ENCODE measurements at places on chromosomes 13 and 19. TPM values are rescaled to one million over a fixed set of nuclear protein-coding genes. Genes with fewer than 3 reads are reported as not detected.

DNA sequence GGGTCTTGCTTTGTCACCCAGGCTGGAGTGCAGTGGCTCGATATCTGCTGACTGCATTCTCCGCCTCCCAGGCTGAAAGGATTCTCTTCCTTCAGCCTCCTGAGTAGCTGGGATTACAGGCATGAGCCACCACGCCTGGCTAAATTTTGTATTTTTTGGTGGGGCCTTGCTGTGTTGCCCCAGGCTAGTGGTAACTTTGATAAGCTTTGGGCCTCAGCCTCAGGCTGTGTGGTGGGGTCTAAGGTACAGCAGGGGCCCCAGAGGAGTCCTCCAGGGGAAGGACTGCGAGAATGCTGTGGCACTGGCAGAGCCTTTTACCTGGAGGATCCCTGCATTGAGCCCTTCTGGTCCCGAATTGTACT is 7.2 kb downstream of the DOT1L start:
- no peak for DNase-seq

DNA sequence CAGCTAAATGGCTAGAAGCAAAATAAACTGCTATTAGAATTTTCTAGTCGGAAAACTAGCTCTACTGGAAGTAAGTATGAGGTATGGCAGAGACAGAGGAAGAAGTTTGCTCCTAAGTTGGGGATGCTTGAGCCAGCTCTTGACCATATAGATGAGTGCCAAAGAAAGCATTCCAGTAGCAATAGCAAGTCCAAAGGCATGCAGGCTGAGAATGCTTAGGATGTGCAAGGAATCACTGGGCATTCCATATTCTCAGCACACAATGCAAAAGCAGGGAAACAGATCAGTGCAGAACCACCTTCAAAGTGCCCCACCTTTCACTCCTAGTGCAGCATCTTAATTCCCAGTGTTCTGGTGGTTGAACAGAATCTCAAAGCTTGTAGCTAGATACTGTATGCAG is 32.9 kb downstream of the SERTM1 start:
- DNase-seq: no peak

The ZNF329 gene
- total RNA-seq: 2.5 TPM

The CEACAM8 gene
- not detected for total RNA-seq

GRCh38 chr19:7492142-7492541 is 3.3 kb upstream of the PEX11G start:
- DNase-seq: no peak

DNA sequence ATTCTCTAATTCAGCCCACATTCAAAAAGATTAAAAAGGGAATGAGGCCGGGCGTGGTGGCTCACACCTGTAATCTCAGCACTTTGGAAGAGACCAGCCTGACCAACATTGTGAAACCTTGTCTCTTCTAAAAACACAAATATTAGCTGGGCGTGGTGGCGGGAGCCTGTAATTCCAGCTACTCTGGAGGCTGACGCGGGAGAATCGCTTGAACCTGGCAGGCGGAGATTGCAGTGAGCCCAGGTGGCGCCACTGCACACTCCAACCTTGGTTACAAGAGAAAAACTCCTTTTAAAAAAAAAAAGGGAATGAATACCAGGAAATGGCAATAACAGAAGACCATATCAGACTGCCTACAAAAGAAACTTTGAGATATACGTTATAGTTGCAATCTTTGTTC is 1244.5 kb downstream of the PCDH9 start:
- no peak for DNase-seq

The LRRC63 gene
- not detected for total RNA-seq

GRCh38 chr19:21101521-21102242 is 19.7 kb downstream of the ZNF714 start:
- no peak for DNase-seq

DNA sequence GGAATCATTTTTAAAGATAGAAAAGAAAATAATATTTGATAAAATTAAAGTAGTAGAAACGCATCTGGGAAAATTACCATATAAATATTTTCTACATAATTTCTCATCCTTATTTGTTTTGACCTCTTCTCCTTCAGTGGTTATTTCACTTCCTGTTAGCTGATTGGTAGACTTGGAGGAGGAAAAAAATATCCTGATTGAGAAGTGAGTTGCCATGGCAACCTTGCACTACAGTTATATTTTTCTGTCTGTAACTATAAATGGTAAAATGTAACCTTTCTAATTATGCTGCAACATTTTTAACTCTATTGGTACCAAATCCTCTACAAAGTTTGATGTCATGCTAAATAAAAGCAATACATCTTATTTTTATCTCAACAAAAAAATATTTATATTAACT is 45.2 kb downstream of the SCEL start:
- DNase-seq: no peak

All from HT-29 (cell line).